Activated T-cell treated with anti-CD3 and anti-CD28 coated beads, Interleukin-2, amount 50 U/mL, for 1 hour (primary cell): ENCODE measurements at places on chromosomes 11 and 22.

- DNase-seq: no peak
Measured at GRCh38 chr11:94472916-94473799, 20.5 kb downstream of the MRE11 start.

GRCh38 chr11:73931039-73931645 is 19.7 kb upstream of the DNAJB13 start:
- DNase-seq: no peak

DNA sequence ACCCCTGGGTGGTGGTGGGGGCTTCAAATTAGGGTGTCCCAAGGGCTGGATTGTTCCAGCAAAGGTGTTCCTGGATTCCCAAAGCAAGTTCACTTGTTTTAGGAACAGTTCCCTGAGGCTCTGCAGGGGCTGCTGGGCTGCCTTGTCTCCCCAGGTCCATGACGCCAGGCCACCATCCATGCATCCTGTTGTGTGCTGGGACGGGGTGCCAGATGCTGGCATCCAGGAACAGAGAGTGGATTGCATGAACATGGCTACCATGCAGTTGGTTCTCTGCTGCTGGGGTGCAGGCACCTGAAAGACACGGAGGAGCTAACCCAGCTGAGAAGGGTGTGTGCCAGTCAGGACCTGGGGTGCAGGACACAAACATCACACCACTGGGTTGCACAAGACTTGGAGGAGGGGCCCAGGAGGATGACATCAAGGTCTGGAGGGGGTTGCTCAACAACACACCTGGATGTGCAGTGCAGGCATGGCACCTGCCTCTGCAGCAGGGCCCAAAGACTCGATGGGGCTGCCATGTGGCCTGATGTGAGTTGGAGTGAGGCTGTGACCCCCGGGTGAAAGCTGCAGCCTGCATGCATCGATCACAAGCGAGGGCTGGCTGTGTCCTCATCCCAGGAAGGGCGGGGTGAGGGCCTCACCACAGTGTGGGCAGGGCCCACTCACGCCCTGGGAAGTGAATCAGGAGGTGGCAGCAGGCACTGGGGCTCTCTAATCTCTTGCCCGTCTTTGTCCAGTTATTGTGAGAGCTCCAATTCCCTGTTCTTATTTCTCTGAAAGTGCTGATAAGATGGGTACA is 74.0 kb upstream of the CLDN5 start:
- DNase-seq: peak; percentile 32

DNA sequence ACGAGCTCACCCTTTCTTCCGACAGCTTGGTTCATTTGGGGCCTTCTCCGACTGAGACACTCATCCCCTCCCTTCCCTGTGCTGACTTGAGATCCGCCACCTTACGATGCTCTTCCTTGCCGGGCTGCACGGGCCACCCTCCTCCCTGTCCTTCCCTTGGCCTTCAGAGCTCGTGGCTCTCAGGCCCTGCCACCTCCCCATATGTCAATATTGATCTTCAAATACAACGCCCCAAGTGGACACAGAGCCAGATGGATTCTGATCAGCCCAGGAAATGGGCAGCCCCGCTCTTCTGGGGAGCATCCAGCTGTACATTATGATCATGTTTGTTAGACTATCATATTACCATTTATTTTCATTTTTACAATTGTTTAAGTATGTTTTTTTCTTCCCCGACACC is 812.8 kb downstream of the TBC1D22A start:
- DNase-seq: no peak
